ENCODE measurements at places on chromosomes 2 and 18.

- no peak for DNase-seq
Measured at GRCh38 chr18:24076950-24077349, 61.9 kb upstream of the CABYR start.

DNA sequence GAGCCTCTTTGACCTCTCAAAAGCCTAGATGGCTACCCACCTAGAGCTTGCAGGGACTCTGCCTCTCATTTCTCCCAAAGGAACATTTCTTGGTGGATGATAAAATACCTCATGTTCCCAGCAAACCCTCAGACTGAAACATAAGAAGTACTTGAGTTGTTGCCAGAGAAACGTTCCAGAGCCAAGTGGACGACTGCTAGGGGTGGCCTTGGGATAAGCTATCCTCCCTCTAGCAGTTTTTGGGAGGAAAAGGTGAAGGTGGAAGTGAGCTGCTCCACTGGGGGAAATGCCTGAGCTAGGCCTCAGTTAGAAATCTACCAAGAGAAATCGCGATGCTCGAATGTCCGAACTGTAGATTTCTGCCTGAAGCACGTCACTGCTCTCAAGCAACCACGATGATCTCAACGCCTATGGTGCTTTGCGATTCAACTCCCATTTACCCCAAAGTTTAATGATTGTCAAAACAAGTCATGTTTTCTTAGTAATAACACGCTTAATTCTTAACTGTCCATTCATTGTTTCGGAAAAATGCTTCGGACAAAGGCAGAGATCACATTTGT, 91.5 kb downstream of the CCBE1 start:
- no peak for DNase-seq

DNA sequence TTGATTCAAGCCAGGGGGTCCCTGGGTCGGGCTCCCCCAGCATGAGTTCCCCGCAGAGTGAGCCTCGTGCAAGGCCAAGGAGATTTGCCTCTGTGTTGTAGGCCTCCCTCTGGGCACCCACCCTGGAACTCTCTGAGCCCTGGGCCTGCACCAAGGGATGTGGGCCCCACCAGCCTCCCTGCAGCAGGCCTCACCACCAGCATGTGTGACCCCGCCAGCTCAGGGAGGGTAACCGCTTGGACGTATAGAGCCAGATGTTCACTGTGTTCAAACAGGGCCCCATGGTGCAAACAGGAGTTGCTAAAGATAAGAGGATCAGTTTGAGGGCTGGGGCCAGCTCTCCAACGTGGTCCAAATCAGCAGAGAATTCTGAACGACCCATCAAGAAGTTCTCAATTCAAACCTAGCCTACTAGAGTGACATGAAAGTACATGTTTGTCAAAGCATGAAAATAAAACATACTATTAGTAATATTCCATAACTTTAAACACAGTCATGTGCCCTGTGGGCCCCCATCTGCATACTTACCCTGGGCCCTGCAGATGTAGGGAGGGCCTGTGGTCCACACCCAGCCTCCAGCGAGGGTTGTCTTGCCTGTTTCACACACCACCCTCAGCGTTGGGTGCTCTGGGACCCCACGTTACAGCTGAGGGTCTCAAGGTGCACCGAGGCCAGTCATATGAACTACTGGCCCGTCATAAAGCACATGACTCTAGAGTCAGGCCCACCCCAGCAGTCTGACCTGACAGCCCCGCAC, 5.5 kb upstream of the TUBB6 start:
- DNase-seq = no peak

DNA sequence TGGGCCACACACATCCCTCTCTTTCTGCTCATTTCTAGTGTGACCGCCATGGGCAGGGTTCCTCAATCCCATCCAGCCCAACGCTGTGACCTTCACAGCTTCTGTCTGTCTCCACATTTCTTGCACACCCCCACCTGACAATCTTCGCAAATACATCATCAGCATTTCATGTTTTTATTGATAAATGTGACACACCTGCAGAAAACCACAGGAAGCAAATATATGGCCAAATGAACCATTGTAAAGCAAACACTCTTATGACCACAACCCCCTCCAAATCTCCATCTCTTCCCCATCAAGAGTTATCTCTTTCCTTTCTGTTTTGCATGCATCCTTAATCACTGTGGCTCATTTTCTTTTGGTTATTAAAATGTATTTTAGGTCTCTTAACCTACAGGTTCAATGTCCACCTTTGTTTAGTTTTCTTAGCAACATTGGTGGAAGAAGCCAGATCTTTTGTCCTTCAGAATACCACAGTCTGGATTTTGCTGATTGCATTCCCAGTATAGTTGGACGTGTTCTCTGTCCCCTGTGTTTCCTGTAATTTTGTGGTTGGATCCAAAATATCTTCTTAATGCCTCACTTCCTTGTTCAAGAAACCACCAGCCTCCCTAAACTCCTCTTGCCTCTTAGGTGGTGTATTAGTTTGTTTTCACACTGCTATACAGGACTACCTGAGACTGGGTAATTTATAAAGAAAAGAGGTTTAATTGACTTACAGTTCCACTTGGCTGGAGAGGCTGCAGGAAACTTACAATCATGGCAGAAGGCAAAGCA, 9.8 kb upstream of the NCK2 start:
- DNase-seq = no peak

DNA sequence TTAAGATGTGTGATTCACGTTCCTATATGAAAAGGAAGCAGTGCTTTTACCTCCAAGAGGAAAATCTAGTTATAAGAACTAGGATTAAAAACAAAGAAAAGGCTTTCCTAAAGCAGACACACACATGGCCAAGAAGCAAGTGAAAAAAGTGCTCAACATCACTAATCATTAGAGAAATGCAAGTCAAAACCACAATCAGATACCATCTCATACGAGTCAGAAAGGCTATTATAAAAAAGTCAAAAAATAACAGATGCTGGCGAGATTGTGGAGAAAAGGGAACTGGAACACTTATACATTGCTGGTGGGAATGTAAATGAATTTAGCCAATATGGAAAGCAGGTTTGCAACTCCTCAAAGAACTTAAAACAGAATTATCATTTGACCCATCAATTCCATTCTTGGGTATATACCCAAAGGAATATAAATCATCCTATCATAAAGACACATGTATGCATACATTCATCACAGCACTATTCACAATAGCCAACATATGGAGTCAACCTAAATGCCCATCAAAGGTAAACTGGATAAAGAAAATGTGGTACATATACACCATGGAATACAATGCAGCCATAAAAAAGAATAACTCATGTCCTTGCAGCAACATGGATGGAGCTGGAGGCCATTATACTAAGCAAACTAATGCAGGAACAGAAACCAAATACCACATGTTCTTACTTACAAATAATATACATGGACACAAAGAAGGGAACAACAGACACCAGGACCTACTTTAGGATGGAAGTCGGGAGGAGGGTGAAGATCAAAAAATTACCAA, 285.3 kb downstream of the RAD51AP2 start:
- DNase-seq = no peak

DNA sequence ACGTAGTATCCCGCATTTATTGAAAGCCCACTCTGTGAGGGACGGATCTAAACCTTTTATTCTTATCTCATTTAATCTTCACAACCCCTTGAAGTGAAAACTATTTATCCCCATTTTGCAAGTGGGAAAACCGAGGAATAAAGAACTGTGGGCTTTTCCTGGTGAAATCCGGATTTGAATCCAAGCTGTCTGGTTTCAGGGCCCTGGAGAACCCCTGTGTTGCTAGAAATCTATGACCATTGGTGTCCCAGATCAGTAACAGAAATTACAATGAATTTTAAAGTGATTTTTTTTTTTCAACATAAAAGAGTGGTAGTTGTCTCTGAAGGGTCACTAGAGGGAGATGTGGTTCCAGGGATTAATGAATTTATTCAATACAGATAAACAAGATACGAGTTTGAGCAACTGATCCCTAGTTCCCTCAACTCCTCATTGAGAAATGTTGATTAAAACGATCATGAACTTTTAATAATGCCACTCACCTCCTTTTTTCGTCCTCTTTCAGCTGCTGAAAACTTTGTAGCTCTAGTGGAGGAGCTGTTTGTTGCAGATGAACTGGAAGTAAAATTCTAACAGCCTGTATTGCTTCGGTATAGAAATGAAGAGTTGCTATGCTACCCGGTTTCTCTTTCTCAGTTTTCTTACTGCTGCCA, 940 bp downstream of the XRCC5 start:
- DNase-seq = no peak

GRCh38 chr2:74552914-74553811, 579 bp downstream of the LOXL3 start:
- no peak for DNase-seq

DNA sequence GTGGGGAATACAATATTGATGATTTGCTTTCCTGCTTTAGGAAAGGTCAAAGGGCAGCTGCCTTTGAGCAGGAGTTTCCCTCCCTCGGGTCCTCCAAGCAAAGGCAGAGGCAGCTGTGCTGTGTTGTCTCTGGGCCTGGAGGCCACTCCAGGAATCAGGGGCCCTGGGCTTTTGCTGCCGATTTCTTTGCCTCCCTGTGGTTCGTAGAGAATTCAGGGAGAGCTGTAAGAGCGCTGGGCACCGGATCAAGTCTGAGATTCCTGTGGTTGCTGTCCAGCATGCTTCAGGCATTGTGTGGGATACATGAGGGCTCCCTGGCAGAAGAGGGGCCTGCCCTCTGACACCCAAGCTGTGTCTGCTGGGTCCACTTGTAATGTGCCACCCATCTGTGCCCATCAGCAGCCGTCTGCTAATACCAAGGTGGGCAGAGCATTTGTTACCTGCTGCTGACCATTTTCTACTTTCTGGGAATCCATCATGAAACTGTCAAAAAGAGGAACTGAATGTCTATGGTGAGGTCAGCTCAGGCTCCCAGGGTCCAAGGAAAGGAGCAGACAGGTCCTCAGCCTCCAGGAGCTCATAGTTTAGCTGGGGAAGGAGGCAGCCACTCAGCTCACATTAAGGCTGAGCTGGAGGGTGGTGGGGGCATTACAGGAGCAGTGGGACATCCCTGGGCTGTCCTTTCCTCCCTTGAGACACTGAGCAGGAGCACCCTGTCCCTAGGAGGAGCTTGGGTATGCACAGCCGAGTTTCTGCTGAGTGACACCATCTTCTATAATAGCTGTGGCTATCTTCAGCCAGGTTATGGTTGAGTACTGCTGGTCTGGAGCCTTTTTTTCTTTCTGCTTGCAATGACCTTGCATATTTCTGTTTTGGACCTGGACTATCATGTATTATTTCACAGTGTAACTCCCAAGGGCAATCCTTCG, 68.5 kb downstream of the CTIF start:
- no peak for DNase-seq
